ENCODE measurements at places on chromosomes 5 and 9.

GRCh38 chr5:94849821-94850736 is 231.6 kb downstream of the SLF1 start:
- DNase-seq, result peak; percentile 16

- DNase-seq, result no peak
Measured at GRCh38 chr9:14710804-14711203, 11.7 kb downstream of the CER1 start.

GRCh38 chr5:37495668-37496347 is 116.7 kb downstream of the WDR70 start:
- no peak for DNase-seq

DNA sequence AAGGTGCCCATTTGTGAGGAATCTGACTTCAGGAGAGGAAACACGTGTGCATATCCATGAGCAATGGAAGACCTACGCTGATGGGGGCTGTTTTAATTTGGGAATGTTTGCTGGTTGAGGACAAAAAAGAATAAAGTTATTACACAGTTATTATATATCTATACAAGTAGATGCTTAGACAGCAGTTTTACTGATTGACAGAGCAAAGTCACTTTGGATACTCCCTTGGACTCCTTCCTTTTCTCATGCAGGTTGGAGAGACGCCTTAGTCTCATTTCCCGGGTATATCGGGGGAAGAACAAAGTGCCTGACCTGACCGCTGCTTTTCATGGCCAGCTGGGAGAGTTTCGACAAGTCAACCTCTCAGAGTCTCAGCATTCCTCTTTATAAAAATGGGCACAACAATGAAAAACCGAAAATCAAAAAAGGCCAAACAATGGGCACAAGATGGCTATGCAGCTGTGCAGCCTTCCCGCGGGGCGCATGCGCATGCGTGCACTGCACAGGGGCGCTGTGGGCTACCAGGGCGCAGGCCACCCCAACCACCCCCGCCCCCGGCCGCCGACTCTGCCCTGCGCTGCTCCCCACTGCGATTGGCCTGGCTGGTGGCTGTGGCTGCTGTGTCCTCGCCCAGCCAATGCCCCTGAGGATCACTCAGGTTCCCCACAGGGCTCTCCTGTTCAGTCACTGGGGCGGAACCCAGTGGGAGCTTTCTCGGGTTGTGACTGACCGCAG is 18.1 kb downstream of the NFIL3 start:
- DNase-seq, result no peak

GRCh38 chr9:95506678-95507463 is 9.9 kb downstream of the PTCH1 start:
- DNase-seq, result peak; percentile 37

DNA sequence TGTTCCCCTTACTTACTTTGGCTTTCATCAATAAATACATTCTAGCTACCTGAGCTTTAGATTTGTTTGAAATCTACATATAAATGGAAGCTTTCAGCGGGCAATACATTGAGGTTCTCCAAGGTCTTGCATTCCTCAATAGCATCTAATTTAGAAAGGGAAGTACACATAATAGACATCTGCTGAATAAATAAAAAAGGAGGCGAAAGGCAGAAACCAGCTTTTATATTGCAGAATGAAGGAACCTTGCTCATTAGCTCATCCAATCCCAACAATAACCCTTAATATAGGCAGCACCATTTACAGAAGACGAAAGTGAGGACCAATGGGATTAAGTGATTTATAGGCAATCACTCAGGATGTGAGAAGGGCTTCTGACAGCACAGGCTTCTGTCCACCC is 147.5 kb downstream of the MPDZ start:
- no peak for DNase-seq

DNA sequence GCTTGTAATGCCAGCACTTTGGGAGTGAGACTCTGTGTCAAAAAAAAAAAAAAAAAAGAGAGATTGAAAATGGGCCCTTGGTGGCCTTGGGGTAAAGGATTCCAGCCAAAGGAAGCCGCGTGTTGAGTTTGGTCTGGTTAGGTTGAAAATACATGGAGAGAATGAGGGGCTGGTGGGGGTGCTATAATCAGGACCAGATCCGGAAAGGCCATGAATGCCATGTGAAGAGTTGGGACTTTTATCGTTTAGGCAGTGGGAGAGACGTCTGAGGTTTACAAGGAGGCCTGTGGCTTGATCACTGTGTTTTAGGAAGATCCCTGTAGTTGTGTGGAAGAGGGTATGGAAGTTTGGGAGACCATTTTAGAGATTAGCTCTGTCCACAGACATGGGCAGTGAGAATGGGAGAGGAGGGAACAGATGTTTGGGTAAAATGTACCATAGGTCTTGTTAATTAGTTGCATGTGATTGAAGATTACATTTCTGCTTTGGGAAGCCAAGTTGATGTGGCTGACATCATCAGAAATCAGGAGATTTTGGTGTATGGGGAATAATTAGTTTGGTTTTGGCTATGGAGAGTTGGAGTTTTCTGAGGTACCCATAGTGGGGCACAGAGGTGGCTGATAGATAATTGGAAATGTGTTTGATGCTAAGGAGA is 3.5 kb downstream of the MSANTD3 start:
- no peak for DNase-seq

DNA sequence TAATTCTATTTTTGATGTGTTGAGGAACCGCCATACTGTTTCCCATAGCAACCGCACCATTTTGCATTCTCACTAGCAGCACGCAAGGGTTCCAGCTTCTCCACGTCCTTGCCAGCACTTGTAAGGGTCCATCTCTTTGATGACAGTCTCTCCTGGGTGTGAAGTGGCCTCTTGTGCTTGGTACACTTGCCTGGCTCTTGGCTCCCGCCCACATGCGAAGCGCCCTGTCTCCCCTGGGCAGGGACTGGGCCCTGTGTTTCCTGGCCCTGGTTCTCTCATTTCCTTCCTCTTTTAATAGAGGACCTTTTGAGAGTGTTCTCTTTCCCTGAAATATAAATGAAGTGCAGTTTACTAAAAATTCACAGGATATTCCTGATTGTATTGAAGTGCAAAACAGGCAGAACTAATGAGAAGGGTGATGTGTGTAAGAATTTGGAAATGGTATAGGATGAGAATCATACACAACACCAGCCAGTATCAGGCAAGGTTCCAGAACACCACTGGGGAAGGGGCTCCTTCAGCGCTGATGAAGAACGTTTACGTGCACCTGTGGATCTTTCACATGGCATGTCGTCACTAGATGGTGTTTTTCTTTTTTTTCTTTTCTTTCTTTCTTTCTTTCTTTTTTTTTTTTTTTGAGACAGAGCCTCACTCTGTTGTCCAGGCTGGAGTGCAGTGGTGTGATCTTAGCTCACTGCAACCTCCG is 73.0 kb downstream of the EHMT1 start:
- peak; percentile 77 for DNase-seq

DNA sequence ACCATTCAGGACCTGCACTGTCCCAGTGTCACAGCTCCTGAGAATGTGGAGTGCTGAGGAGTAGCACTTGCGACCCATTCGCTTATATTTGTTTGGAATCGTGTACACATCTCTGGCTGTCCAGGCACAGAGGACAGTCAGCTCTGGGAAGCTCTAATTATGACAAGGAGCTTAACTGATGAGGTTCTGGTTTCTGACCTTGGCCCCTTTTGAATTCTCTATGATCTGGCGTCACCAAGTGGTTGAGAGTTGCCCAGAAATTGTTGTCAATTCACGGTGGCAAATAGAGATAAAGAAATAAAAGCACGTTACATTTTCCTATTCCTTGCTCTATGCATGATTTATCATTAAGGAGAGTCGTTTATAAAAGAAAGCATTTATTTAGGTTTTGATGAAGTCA is 34.9 kb upstream of the LECT2 start:
- DNase-seq, result no peak

DNA sequence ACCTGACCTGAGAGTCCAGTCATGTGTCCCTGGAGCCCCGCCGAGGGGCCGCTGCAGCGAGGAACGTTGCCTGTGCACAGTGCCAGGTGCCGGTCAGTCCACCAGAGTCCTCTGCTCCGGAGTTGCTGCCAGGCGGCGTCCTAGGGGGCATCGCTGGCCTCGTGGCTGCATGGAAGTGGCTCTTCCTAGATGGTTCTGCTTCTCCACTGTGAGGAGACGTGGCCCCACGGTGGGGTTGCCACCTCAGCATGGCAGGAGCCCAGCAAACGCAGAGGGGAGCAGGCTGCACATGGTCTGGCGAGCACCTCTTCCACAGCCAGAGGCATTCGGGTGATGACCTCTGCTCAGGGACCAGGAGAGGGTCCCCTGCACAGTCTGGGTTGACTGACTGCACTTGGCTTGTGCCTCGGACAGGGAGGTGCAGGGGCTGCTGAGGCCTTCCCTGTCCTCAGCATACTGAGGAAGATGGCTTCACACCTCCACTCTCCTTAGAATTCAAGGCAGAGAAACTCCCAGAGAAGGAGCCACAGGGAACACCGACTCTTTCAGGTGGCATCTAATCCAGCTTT is 25.9 kb upstream of the POMT1 start:
- no peak for DNase-seq

GRCh38 chr5:139501381-139501780 is 18.8 kb upstream of the STING1 start:
- DNase-seq, result peak; percentile 64

DNA sequence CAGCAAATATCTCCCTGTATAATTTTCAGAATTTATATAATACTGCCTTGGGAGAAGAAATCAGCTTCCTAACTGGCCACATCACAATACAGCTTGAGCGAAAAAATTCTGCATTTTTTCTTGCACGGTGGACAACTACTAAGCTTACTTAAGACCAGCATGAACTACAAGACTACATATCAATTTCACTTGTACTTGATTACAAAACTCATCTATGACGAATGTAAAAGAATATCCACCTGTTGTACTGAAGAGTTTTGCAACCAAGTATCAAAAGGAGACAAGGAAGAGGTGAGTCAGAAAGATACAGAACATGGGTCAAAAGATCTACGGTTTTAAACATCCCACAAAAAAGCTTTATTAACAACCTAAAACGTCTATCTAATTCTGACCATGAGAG is 279.4 kb downstream of the BNC2 start:
- no peak for DNase-seq

GRCh38 chr9:112793213-112793810 is 42.8 kb downstream of the SNX30 start:
- peak; percentile 64 for DNase-seq

DNA sequence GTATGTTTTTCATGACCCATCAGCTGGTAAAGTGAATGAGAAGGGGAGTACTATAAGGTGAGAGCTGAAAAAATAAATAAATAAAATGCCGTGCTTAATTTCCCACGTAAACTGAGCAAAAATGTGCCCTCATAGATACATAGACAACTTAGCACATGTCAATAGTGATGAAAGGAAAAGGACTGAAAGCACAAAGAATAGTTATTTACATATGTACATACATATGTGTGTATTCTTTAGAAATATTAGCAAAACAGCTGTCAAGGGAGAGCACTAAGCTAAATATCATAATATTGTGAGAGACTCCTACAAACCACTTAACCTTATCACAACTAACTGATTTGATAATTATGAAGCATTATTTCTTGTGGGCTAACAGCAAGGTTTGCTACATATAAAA is 213.6 kb upstream of the FTMT start:
- DNase-seq, result no peak

GRCh38 chr5:126335886-126336285 is 87.3 kb upstream of the GRAMD2B start:
- DNase-seq, result no peak

DNA sequence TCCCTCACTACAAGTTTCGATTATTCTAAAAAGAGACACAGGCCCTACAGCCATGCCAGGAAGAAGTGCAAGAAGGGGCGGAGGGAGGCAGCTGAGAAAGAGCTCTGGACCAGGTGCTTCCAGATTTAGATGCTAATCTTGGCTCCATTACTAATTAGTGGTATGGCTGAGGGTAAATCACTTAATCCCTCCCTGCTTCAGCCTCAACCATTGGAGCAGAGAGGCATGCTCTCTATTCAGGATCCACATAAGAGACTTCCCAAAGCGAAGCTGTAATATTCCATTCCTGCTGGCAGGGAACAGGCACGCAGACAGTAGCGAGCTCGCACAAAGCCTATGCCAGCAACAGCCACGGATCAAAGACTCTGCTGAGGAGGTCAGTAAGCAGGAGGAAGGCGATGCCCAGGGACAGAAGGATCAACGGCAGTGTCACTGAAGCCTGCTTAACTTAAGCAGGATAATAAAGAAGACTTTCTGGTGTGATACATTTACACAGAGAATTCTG is 24.2 kb downstream of the LIFR start:
- no peak for DNase-seq

DNA sequence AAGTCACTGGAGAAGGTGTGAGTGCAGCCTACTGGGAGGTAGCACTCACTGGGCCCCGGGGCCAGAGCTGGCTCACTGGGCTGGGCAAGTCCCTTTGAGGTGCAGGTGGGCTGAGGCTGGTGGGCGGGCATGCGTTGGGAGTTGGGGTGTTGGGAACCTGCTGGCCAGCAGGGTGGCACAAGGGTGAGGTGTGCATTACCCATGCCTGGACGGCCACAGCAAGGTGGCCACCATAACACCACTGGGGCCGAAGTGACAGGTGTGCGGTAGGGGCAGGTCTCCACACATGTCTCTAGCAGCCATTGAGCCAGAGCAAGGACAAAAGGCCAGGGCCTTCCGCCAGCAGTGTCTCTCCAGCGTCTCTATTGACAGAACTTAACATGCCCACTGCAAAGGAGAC is 22.6 kb downstream of the PRRT1B start:
- DNase-seq, result no peak

- DNase-seq, result no peak
Measured at GRCh38 chr9:129854588-129855110, 19.4 kb downstream of the USP20 start.

GRCh38 chr5:19261879-19262278 is 726.1 kb downstream of the CDH18 start:
- DNase-seq, result no peak

GRCh38 chr5:151051931-151052608 is 28.8 kb downstream of the TNIP1 start:
- DNase-seq, result no peak

All from inflammatory macrophage (primary cell).